CD4-positive, alpha-beta T cell treated with Interleukin-6 for 4 hours (primary cell): ENCODE measurements at places on chromosomes 2 and 18.

DNA sequence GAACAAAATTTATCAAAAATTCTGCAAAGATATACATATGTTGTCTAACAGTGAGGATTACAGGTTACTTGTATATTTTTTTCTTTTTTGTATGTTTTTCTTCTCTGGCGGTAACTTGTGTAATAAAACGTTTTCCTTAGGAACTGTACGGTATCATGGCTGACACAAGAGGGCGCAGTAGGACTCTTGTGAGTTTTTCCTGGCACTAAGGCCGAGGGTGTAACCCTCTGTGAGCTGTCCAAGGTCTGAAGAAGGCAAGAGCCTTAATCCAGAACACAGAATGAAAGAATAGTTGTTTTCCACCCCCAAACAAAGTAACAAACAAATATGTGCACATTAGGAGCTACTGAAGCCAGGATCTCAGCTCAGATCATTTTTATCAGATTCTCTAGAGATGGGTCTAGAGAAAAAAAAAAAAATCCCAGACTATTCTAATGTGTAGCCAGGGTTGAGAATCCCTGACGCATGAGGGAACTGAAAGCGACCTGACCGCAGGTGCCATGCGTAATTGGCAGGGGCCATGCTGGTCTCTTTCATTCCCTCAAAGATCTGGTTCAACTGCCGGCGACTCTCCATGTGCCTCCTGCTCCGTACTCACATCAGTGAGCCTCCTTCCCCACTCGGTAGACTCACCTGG lies 27.0 kb downstream of the TMEM200C start:
- peak; percentile 2 for DNase-seq

DNA sequence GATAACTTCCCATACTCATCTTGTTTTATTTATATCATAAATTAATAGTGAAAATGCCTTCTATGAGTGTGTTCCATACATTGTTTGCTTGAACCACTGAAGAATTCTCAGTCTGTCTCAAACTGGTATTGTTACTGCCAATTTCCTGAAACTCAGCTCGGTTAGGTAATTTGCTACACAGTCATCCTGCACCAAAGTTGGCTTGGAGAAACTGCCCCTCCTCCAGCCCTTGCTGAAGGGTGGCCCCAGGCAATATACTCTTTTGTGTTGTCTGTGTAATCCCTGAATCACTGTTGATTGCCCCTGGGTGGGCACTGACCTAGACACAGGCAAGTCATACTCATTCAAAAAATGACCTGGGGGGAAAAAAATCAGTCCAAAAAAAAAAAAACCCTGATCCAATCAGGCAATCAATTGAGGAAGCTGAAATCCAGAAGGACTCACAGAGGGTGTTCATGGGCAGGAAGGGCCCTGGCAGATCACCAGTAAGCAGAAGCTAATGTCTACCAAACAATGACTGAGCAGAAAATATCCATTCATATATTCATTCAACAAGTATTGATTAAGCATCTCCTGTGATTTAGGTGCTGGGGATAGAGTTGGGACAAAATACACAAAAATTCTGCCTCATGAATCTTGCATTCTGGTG lies 3.8 kb upstream of the SESTD1 start:
- no peak for DNase-seq

DNA sequence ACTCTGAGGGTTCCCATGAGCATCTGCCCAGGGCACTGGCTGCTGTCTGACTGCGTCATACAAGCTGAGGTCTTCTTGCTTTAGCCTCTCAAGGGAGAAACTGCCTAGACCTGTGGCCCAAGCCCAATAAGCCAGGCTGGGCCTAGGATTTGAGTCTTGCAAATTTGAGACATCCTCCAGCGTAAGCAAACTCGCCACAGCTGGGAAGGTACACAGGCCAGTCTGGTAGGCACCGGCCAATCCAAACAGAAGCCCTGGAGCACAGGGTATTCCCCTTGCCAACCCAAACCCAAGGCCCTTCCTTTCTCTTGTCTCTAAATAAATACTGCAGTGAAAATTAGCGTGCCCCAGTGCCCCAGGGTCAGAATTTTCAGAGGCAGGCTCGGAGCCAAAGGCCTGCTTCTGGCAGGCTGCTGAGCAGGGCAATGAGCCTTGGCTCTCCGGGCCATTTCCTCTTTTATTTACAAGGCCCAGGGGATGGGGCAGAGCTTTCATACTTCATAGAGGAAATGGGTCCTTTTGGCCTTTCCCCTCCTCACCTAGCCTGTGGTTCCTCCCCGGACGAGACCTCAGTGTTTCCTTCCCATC lies 33.3 kb downstream of the POLR1A start:
- DNase-seq = no peak

GRCh38 chr2:228417956-228418355 lies 236.5 kb upstream of the SPHKAP start:
- DNase-seq = no peak

GRCh38 chr18:59502274-59503175 lies 143.5 kb upstream of the LMAN1 start:
- no peak for DNase-seq

DNA sequence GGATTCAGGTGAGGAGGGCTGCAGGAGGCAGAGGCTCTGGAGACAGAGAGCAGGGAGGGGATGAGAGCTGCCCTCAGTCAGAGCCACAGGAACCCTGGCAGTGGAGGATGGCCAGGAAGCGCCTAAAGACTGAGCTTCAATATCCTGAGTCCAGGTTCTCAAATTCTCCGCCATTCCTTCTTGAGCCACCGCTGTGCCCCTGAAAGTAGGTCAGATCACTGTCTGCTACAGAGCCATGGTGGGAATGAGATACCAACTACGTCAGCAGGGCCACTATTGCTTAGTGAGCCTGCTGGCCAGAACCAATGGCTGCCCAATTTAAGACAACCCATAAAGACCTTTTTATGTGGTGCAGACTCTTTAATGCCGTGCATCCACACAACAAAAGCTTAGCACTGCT lies 155.5 kb downstream of the CTIF start:
- no peak for DNase-seq

- no peak for DNase-seq
Measured at GRCh38 chr2:189137519-189137918, 42.0 kb downstream of the COL5A2 start.

- no peak for DNase-seq
Measured at GRCh38 chr2:61926531-61927477, 21.3 kb downstream of the COMMD1 start.

DNA sequence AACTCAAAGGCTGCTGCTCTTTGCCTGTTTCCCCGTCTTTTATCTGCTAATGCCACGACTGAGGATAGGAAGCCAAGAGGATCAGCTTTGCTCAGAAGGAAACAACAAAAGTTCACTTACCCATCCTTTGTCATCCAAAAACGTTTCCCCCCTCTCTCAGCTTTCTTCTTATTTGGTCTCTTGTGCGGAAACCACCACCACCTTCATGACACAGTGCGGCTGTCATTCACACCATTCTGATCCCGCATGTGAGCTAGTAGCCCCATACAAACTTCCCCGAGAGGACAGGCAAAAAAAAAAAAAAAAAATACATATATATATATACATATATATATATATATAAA lies 656 bp downstream of the LRRTM4 start:
- DNase-seq = no peak

GRCh38 chr18:29449424-29449823 lies 1272.5 kb upstream of the CDH2 start:
- DNase-seq = no peak

GRCh38 chr2:66080127-66080526 lies 354.8 kb upstream of the MEIS1 start:
- DNase-seq = no peak

GRCh38 chr2:222433332-222434173 lies 9.2 kb downstream of the SGPP2 start:
- no peak for DNase-seq

DNA sequence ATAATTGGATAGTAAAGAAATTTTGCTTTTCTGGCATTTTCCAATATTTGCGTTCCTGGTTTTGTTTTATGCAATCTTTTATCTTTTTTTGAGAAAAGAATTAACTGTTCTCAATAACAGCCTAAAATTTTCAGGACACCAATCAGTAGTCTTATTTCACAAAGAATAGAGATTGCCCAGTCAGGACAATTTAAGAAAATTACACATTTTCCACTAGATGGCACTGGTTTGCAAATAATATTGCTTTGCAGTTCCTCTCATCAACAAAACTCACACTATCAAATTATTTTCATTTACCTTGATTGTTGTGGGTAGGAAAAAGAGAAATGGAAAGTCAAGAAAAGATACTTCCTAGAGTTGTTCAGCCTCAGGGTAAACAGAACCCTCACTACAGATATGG lies 2.4 kb upstream of the RBM45 start:
- no peak for DNase-seq

DNA sequence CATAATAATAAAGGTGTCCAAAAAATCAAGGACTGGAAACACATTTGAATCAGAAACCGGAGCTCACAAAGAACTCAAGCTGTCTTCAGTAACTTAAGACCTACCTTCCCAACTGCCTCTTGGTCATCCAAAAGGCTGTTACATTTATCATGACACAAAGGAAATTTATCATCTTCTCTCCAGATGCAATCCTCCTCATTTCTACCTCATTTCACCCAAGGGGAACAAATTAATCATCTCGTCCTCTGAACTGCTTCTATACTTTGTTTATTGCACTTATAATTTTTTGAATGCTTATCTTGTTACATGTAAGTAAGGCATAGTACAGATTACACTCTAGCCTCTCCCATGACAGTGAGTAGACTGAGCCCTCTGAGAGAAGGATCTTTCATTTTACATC lies 105.1 kb upstream of the RGPD4 start:
- no peak for DNase-seq

- no peak for DNase-seq
Measured at GRCh38 chr2:3453190-3453999, 65.9 kb downstream of the ADI1 start.

GRCh38 chr2:102581911-102582310 lies 37.4 kb upstream of the SLC9A2 start:
- DNase-seq = no peak

GRCh38 chr2:797556-797955 lies 120.3 kb upstream of the TMEM18 start:
- DNase-seq = no peak

DNA sequence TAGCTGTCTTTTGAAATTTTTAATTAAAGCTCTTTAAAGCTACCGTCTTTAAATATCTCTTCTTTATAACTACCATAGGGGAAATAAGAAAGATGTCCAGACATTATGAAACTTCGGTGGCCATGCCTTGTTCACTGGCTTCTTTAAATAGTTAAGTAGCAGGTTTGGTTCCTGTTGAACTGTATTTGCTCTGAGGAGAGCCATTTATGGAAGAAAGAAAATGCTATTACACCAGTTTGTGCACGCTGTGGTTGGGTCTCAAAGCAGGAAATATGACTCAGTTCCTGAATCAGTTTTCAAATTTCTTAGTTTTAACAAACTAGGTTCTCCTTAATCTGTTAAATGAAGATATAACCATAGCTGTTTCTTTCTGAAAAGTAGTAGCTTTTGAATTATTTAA lies 12.2 kb downstream of the ARPC2 start:
- peak; percentile 56 for DNase-seq

GRCh38 chr2:196278491-196278911 lies 107.1 kb upstream of the STK17B start:
- peak; percentile 34 for DNase-seq

DNA sequence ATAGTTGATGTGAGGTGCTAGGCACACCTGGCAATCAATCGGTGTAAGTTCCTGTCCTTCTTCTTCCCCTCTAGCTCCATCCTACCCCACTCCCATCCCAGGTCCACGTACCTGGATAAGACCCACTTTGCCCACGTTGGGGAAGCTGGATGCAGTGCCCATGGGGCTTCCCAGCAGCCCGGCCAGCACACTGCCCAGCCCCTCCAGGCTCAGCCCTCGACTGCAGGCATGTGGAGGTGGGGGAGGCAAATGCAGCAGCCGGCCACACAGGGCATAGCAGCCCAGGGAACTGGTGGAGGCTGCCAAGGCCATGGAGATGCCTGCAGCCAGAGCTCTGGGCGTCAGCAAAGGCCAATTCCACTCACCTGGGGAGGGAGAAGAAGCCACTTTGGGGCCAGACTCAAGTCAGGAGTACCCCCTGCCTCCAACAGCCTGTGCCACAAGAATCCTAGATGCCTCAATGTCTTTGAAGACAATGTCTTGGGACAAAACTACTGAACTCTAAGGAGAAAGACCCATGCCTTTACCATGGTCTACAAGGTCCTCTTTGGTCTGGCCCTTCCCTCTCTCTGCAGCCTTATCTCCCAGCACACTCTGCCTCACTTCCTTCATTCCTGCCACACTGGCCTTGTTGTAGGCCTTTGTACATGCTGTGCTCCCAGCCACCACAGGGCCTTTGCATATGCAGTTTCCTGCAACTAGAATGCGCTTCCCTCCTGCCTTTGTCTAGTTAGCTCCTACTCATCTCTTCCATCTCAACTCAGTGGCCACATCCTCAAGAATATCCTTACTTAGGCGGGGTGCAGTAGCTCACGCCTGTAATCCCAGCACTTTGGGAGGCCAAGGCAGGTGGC lies 4.5 kb downstream of the SLC23A3 start:
- no peak for DNase-seq

DNA sequence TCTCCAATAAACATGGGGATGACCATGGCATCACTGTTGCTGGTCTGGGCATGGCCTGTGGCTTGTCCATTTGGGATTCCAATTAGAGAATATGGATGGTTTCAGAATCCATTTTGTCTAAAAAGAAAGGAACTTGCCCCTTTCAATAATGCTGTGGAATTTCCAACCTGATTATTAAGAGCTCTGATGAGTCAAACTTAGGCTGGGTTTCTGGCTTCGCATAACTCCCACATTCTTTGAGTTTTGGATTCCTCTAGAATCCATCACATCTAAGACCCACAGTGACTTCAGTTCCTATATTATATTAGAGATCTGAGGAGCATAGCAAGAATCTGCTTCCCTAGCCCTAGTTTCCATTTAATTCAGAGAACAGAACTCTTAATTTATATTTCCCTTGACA lies 531.5 kb downstream of the TNS1 start:
- DNase-seq = no peak

- DNase-seq = no peak
Measured at GRCh38 chr2:129870685-129871241, 108.7 kb upstream of the RAB6C start.

GRCh38 chr2:137838255-137839092 lies 125.8 kb upstream of the HNMT start:
- no peak for DNase-seq

GRCh38 chr2:33033606-33034081 lies 86.9 kb downstream of the LTBP1 start:
- no peak for DNase-seq

GRCh38 chr18:79121746-79122474 lies 52.7 kb downstream of the ATP9B start:
- DNase-seq = no peak

- no peak for DNase-seq
Measured at GRCh38 chr2:929011-929735, 21.5 kb upstream of the SNTG2 start.
